ENCODE measurements at places on chromosomes 11 and 22. TPM values are rescaled to one million over a fixed set of nuclear protein-coding genes. Genes with fewer than 3 reads are reported as not detected.

DNA sequence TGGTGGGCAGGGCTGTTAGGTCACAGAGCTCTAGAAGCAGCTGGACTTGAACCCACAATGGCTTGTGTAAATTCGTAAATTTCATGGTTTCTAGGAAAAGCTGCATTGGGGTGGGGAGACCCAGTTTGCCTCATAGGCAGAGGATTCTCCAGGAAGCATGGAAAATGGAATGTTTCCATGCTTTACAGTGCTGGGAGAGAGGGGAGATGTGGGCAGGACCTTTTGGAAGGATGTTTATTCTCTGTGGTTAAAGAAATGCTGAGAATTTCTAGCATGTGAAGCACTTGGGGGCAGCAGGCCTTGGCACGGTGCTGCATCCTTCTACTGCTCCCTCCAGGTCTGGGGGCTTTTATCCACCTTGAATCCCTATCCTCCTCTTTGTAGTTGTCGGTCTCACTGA lies 46.3 kb downstream of the TRAF6 start:
- DNase-seq, result no peak

GRCh38 chr11:73759610-73760134 lies 1.2 kb downstream of the RAB6A start:
- no peak for DNase-seq

- DNase-seq, result no peak
Observed at GRCh38 chr11:128336203-128336602, 251.2 kb downstream of the ETS1 start.

- DNase-seq, result no peak
Observed at GRCh38 chr11:14270690-14271542, 88.1 kb downstream of the RRAS2 start.

GRCh38 chr22:24380905-24381230 lies 46.5 kb upstream of the ADORA2A start:
- no peak for DNase-seq

DNA sequence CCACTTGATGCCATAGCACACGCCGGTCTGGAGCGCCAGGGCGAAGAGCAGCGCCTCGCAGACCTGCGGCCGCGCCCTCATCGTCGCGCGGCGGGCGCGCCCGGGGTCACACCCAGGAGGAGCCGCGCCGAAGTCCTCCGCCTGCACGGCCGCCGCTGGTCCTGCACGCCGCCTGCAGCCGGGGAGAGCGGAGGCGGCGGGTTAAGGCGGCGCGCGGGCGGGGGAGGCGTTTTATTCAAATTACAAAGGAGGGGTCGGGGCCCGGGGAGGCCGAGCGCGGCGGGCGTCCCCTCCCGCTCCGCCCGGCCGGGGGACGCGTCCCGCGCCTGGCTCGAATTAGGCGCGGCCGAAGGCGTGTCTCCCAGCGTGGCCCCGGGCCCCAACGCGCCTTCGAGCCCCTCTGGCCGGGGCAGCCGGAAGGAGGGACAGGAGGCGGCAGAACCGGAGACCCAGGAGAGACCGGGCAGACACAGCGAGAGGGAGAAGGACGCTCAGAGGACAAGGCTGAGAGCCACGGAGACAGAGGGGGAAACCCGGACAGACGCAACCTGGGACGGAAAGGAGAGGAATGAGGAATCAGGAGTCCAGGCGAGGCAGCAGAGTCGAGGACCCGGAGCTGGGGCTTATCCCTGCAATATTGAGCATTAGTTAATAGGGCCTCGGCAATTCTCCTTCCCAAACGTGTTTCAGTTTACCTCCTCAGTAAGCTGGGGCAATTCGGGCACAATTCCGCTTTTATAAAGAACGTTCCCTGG lies at the start of gene WNT11:
TSS of gene WNT11 (minus strand) at position 176 of the 755 bp plus-strand sequence. CDS start at position 81, 95 bp downstream.
- peak; percentile 83 for DNase-seq

DNA sequence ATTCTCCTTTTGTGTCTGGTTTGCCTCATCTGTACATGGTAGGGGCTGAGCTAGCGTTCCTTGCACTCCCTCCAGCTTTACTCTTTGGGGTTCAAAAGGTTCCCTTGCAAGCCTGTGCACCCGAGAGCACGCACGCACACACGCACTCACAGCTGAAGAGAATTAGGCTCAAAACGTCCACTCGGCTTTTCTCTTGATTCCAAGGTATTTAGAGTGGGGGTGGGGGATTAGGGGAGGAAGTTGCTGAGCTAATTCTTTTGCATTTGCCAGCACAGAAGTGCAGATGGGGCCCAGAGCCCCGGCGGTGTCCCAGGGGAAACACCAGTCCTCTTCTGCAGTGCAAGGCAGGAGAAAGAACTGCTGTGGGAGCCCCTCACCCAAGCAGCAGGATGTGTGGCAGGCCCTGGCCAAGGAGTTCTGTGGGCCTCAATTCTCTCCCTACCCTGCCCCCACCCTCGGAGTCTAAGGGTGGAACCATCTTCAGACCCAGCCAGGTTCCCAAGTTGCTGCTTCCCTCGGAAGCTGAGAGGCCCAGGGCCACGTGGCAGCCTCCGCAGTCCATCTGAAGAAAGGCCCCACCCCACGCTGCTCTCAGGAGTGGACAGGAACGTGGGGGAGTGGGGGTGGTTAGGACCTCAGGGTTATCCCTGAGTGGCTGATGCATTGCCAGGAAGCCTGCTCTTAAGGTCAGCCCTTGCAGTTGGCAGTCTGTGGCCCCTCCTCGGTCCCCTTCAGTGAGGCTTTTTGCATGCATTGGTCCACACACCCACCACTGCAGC lies 3.8 kb upstream of the KCNQ1OT1 start:
- no peak for DNase-seq

- DNase-seq, result peak; percentile 18
Observed at GRCh38 chr11:727281-727701, 20.0 kb upstream of the TALDO1 start.

- no peak for DNase-seq
Observed at GRCh38 chr22:22674467-22674866, 30.1 kb downstream of the GGTLC2 start.

- DNase-seq, result no peak
Observed at GRCh38 chr11:26227301-26227746, 104.6 kb upstream of the ANO3 start.

DNA sequence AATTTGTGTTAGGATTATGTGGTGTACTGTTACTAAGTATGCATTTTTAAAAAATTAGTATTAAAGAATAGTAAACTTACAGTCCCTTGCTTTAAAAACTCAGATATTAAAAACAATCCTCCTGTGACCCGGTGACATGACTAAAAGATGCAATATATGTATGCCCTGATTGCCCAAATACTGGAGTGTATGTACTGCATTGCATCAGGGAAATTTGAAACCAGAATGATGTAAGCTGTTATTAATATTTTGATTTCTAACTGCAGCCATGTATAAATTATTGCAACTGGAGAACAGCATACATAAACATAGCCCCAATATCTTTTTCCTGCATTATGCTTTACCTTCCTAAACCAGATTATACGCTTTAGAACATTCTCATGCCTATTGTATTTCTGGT lies 3.7 kb upstream of the HSPA8 start:
- DNase-seq, result no peak

DNA sequence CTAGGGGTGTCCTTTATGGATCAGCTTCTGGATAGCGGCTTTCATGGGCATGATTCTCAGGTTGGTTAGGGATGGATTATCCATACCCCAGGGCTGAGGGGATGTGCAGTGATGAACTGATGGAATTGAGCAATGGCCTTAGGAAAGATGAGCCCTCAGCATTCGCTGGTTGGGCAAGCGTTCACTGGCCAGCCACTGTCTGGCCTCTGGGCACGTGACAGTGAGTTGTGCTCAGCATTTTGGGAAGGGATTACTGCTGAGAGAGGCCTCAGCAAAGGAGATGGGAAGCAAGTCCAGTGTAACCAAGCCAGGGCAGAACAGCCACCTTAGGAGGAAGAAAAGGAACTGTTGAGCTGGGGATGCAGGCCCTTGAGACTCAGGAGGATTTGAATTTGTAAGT lies 17.4 kb downstream of the UBASH3B start:
- DNase-seq, result no peak

DNA sequence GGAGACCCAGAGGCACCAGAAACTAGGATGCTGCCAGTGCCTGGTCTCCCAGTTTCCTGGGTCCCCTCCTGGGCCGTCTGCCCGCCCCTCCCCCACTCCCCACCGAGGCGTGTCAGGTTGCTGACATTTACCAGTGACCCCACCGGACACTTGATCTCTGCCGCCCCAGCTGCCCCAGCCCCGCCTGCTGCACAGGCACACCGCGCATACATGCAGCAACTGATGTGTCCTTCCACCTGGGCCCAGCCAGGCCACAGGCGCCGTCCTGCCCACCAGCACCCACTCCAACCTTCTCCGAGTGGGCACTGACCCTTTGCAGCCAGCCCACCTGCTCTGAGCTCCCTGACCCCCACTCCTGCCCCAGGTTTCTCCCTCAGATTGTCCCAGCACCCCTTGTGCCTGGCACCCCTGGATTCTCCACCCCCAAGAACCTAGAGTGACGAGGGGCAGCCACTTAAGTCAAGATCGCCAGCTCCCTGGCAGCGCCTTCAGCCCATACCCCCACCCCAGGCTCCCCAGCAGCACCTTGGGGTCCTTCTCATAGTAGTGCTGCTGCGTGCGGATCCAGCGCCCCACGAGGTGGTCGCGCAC lies 548 bp downstream of the PYGM start:
- peak; percentile 37 for DNase-seq

DNA sequence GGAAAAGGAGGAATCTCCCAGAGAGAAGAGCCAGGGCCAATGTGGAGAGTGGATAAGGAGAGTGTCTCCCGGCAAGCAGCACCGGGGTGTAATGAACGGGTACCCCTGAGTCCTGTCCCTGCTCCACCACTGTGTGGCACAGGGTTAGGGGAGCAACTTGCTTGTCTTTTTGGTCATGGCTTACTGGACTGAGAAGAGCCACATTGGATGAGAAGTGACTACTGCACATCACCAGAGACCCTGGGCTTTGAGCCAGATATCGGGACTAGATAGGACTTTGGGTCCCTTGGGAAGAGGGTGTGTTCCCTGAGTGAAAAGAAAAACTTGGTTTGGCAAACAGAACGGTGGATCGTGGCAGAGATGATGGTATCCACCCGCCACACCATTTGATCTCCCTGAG lies 24.6 kb downstream of the SDHAF2 start:
- no peak for DNase-seq

DNA sequence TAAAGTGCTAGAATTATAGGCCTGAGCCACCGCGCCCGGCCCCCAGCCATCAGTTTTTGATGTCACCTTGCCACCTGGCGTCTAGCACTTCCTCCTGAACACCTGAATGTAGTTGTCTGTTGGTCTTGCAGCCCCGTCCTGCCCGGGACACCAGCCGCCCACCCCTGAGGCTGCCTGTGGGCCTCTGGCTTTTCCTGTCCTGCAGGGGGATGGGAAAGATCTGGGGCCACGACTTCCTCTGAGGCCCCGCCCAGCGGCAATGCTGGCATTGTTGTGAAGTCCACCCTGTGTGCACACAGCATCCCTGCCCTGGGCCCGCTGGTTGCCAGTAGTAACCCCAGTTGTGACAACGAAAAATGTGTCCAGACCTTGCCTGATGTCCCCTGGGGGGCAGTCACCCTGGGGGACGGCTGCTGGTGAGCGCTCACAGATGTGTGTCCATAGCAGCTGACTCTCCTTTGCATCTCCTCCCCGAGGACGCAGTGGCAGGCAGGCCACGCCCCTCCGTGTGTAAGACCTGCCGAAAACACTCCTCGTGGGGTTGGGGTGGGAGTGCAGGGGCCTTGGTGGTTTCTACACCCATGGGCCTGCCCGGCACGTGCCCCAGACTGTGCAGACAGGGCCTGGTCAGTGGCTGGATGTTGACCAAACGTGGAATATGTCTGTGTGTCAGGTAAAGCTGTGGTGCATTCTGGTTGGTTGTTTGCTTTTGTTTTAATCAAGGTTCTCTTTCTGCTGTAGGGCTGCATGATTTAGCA lies 6.8 kb downstream of the SELENOO start:
- no peak for DNase-seq

DNA sequence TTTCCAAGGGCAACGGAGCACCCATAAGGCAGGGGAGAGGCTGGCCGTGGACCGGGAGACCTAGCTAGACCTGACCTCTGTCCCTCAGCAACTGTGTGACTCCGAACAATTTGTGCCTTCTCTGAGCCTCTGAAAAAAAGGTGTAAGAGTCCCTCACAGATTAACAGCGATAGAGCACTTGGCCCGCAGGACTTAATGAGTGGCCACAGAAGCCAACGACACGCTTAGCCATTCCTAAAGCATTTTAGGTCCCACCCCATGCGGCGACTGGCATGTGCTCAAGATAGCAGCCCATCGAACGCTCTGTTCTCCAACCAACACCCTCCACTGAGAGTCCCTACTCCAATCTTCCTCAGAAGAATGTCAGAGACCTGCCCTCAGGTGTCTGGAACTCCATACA lies 1.5 kb downstream of the SULT4A1 start:
- no peak for DNase-seq

DNA sequence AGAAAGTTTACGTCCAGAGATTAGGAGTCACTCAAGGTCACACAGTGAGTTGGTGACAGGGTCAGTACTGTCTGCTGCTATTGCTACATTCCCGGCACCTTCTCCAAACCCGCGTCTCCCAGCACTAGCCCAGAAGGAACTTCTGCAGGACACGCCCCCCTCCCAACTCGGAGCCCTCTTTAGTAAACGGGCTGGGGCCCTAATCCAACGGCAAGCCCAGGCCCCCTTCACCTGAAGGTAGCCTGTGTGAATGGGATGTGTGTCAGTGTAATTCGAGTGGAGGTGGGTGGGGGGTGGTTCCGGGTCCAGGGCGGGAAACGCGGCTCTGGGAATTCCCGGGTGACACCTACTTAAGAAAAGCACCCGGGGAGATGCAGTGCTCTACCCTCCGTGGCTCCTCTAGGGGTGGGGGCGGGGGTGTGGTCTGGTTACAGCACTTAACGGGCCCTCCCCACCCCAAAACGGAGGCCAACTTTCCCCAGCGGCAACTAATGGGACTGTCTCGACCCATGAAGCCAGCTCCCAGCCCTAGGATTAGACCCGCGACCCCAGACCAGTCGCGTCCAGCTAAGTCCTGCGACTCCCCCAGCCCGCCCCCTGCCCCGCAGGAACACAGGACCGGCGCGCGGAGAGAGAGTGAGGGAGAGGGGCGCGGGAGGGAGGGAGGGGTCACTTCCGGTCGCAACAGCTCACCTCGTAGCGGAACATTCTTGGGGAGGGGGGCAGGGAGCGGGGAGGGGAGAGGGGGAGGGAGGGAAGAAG lies 468 bp downstream of the PATL1 start:
- peak; percentile 79 for DNase-seq

The EFCAB6 gene
- total RNA-seq, result not detected

The RBMXL2 gene
- 0.24 TPM for total RNA-seq

The CSF2RB gene
- total RNA-seq, result 0.60 TPM

The CLMP gene
- 0.02 TPM for total RNA-seq

The XKR3 gene
- 11.5 TPM for total RNA-seq

The ACRV1 gene
- not detected for total RNA-seq
